ENCODE measurements at places on chromosomes 12 and 14.

- no peak for DNase-seq
These were observed 203.3 kb downstream of the NAV3 start for GRCh38 chr12:78034025-78034424.

- no peak for DNase-seq
These were observed 95.1 kb downstream of the NT5DC3 start for GRCh38 chr12:103745962-103746361.

- DNase-seq, result no peak
These were observed 38.7 kb downstream of the LGR5 start for GRCh38 chr12:71478270-71478669.

DNA sequence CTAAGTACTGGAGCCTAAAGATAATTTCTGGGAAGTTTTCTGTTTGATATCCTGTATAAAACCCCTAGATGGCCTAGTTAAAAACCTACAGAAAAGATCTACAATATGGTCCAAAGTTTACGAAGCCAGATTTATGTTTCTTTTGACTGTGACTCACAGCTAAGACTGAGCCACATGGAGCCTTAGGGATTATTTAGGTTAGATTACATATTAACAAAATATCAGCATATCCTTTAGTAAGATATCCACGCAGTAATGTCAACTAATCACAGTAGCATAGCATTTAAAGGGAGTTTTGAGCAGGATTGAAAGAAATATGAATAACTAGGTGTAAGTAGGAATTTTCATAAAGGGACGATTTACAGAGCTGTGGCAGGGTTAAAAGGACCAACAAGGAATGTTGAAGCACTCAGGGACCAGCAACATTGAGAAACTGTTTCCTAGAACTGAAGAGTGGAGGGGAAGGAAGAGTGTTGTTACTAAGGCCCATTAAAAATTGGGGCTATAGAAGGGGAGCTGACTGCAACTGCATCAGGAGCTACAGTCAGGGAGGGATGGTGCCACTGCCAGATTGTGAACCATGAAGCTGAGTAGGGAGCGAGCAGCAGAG is 155.5 kb downstream of the DACT1 start:
- DNase-seq, result no peak

DNA sequence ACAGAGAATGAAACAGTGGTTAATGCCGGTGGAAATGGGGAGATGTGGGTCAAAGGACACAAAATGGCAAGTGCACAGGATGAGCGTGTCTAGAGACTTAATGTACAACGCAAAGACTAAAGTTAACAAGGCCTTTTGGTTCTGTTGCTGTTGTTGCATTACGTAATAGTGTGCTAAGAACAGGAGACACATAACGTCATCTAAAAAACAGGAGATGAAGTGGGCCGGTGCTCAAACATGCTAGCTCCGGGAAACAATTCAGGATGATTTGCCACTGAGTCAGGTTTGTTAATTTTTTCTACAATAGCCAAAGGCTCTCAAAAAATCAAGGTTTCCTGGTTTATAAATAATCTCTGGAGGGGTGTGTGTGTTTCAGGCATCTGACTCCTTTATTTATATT is 55.5 kb downstream of the ETV6 start:
- no peak for DNase-seq

DNA sequence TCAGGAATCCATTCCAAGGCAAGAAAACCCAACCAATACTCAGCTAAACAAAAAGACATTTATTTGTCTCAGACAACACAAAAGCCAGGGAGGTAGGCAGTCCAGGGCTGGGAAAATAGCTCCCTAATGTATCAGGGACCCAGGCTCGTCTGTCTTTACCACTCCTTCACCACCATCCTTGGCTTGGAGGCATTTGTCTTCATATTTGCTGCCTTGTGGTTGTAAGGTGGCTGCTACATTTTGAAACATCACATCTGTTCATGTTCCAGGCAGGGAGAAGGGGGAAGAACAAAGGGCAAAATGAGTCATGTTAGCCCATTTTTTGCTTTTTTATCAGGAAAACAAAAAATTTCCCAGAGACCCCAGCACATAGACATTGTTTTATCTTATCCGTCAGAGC is 44.8 kb upstream of the PCED1B start:
- DNase-seq, result no peak

GRCh38 chr12:115857923-115858322 is 419.6 kb downstream of the MED13L start:
- DNase-seq, result no peak

- DNase-seq, result no peak
These were observed 12.8 kb upstream of the ATP2B1 start for GRCh38 chr12:89721291-89721987.

GRCh38 chr14:56324856-56325699 is 206.9 kb downstream of the PELI2 start:
- DNase-seq, result no peak

DNA sequence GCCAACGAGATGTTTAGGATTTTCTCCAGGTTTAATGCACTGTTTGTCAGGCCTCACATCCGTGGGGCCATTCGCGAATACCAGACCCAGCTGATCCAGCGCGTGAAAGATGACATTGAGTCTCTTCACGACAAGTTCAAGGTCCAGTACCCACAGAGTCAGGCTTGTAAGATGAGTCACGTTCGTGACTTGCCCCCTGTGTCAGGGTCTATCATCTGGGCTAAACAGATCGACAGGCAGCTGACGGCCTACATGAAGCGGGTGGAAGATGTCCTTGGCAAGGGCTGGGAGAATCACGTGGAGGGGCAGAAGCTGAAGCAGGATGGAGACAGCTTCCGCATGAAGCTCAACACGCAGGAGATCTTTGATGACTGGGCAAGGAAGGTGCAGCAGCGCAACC is 21.6 kb downstream of the DYNC1H1 start:
- DNase-seq, result no peak

DNA sequence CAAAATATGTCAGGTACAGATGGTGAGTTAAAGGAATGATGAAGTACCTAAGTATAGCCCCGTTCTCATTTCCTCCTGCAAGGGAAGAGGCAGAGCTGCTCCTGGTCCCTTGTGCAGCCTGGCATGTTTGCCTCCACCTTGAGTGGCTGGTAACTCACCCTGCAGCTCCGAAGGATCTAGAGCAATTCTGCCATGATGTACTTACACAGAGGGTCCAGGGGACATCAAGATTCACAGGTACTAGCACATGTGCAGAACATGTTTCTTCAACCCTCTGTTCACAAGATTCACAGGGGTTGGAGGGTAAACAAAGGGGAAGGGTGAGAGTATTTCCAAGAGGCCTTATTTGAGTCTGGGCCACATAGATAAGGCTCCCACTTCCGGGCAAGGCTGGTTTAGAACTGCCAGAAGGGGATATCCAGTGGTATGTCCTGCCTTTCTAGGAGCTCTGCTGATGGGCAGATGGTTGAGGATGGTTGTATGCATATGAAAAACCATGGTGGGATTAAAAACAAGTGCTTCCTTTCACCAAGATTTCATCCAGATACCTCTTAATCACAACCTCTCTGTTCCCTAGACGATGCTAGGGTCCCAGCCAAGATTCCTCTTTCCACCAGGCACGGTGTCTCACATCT is 7.7 kb downstream of the DCTN2 start:
- no peak for DNase-seq

DNA sequence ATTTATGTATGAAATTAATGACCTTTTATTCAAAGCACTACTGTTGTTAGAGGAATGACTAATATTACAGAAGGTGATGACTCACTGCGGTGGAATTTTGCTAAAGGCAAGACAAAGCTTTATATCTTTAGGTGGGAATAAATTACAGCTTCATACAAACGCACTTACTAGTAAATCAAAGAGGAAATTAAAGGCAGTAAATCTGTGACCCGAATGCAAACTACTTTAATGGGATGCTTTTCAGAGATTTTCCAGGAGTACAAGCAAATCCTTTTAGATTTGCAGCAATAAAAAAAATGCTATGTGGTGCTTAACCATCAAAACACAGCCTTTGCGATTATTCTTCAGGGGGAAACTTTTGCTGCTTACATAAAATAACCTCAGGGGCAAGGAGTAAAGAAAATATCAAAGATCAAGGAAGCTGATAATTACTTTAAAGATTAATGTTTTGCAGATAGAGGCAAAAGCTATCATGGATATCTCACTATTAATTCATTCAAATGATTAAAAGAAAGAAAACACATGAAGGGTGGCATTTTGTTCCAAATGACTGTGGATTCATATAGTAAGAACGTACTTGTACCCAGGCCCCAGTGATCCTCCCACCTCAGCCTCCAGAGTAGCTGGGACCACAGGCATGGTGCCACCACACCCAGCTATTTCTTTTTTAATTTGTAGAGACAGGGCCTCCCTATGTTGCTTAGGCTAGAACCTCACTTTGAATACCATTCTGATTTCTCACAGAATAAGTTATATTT is 98.9 kb downstream of the DENND5B start:
- no peak for DNase-seq

DNA sequence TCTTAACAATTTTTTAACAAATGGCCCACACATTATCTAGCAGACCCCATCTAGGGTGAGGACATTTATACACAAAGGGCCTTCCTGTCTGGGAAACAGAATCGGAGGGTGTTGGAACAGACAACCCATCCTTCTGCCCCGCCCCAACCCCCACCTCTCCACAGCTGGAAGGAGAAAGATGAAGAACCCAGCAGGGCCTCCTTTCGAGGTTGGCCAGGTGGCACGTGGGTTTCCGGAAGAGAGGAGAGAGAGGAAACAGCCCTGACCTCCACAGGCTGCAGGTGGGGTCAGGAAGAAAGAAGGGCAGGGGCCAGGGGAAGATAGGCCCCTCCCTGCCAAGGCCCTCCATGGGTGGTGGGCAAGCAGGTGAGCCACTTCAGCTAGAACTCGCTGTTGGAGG is 57.2 kb downstream of the LRRC74A start:
- no peak for DNase-seq

DNA sequence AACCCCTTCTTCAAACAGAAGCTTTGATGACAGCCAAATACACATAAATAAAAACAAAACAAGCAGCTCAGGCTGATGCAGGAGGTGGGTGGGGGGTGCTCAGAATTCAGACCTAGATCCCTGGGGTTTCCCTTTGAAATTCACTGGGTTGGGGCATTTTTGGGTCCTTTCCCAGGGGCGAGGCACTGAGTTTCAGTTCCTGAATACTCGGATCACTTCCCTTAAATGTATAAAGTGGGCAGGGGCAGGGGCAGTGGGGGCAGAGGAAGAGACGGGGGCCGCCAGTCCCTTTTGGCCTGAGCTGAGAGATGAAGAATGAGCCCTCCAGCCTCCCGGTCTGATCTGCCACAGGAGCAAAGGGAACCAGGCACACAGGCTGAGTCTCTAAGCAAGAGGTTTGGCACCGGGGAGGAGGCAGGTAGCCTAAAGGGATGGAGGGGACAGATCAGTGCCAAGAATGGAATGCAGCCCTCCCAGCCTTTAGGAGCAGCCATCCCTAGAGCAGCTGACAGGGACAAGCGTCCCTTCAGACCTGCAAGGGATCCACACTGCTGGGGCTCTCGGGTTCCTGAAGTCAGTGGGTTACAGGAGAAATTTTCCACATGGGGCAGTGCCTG is 20.3 kb downstream of the KDM2B start:
- no peak for DNase-seq
